CD4-positive, alpha-beta T cell treated with Interleukin-4 for 4 hours (primary cell): ENCODE measurements at places on chromosomes 6 and 20.
A peak's percentile ranks its signal among the peaks of the same experiment; 100 is the strongest.

GRCh38 chr6:85473748-85474147, 23.9 kb downstream of the NT5E start:
- no peak for DNase-seq

- no peak for DNase-seq
Observed at GRCh38 chr6:13027207-13027606, 301.1 kb downstream of the TBC1D7 start.

DNA sequence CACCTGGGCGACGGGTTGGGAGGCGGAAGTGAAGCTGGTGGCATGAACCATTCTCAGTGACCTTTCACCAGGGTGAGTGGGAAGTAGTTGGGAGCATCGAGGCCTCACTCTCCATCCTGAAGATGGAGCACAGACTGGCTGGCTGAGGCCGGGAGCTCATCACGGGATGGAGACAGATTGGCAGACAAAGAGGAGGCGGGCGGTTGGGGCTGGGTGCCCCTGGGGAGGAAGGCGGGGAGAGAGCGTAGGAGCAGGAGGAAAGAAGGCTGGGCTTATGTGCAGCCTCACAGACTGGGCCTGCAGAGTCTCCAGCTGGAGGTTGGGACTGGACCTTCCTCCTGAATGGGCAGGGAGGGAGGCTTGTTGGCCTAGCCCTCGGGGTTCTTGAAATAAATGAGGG, 44.2 kb upstream of the SCRT2 start:
- no peak for DNase-seq

DNA sequence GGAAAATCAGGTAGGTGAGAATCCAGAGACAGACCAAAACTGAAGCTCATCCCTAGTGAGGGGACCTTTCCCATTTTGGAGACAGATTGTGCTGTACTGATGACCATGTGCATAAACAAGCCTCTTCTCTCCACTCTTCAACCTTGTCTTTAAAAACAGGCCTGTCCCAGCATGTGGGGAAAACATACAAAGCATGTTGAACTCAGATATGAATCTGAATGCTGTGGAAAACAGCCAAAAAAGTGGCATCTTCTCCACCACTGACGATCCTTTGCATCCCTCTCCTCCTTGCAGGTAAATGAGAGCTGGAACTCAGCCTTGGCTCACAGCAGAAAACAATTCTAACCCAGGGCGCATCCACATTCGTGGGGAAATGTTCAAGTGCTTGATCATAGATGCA, 123.7 kb upstream of the FOXQ1 start:
- DNase-seq: no peak

- no peak for DNase-seq
Observed at GRCh38 chr20:32484225-32484957, 100.7 kb downstream of the NOL4L start.

DNA sequence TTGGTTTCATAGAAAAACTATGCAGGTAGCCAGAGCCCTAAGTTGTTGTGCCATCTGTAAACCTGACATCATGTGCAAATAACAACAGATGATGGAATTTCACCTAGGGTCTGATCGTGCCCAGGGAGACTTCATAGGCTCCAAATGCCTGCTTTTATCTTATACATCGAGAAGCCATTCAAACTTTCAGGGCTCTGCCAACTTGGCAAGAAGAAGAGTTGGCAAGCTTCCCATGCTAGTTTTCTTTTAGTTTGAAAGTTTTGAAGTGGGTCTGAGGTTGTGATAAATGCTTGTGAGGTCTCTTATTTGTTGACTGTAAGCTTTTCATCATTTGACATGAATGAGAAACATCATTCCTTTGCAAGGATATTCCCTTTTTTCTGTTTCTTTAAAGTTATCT, 175.4 kb upstream of the FLRT3 start:
- no peak for DNase-seq

DNA sequence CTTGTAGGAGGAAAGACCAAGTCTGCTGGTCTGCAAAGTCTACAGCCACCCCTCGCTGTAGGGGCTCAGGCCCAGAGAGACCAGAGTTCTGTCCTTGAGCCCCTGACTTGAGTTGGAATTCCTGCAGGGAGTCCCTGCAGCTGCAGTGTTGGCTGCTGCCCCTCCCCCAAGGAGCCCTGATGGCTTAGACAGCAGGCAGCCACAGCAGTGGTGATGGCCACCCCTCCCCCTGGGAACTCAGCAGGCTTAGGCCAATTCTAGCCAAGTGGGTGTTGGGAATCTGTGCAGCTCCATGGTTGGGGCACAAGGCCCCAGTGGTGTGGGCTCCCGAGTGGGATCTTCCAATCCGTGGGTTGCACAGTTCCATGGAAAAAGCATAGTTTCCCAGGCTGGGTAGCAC, 345.4 kb downstream of the CD109 start:
- no peak for DNase-seq

DNA sequence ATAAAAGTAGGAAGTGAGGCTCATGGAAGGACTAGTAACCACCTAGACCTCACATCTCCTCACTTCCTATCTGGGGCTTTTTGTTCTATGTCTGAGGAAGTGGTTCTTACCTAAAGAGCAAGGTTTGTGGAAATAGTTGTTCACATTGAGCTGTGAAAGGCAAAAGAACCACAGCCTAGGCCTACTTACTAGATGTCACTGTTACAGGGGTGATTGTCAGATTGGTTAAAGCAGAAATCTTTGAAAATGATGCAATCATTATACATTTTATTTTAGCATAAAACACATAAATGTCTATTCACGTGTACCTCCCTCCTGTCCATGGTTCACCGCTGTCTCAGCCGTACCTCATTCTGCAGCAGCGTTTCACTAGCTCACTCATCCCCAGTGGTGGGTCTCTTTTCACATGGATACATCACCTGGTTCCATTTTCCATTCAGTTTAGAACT, 268.8 kb downstream of the TMEM242 start:
- peak; percentile 71 for DNase-seq

- DNase-seq: no peak
Observed at GRCh38 chr6:168270274-168271172, 49.1 kb downstream of the DACT2 start.

- no peak for DNase-seq
Observed at GRCh38 chr20:63196768-63197470, 19.0 kb downstream of the YTHDF1 start.

DNA sequence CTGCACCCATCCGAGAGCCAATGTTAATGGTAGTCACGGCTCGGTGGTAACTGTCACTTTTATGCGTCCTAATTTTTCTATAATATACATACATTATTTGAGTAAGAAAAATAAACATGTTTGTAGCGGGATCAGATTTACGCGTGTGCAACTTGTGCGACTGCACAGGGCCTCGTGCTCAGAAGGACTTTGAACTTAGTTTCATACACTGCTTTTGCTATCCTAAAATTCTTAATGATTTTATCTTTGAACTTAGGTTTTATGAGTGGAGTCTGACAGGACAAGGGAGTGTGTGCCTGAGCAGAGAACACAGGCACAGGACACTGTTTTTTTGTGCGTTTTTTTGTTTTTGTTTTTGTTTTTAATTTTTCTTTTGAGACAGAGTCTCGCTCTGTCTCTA, 189.7 kb downstream of the NFATC2 start:
- no peak for DNase-seq

DNA sequence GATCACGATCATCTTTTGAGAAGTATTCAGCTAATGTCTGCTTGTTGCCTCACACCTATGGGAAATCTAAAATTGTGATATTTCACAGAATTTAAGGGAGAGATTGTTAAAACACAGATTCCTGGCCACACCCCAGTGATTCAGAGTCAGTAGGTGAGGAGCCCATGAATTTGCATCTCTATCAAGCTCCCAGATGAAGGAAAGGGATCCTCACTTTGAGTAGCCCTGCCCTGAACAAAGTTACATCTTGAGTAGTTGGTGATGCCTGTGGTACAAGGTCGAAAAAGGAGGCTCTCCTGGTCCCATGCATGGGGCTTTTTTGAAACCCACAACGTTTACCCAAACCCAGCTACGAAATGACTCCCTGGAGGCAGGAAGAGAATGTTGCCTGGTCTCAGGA, 79.5 kb downstream of the PAK5 start:
- DNase-seq: no peak

- no peak for DNase-seq
Observed at GRCh38 chr20:2747676-2748235, 52.7 kb downstream of the CPXM1 start.

DNA sequence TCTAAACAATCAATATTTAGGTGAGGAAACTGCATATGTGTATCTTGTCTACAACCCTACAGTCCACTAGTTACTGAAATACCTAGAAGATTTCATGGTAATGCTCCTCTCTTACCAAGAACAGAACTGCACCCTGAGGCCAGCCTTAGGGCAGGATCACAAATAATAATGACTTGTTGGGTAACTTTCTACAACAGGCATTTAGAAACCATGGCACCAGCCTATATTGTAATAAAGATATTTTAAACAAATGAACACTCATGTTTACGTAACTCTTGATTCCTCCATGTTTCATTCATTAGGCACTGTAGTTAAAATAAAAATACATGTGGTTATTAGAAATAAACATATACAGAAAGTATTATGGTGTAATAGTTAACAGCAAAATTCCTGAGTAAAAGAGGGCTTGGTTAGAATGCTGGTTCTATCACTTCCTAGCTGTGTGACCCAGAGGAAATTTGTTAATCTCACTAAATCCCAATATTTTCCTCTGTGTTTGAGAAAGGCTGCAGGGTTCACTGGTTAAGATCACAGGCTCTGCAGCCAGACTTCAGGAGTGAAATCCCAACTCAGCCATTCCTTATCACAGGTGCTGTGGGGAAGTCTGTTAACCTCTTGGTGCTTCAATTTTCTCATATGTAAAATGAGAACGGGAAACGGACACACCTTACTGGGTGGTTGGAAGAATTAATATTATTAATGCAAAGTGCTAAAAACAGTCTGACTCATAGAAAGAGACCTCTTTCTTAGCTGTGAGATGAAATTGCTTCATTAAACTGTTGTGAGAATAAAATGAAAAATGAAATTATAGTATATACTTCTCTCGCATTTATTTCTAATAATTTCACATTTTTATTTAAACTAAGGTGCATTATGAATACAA, 8.5 kb downstream of the HMGN3 start:
- DNase-seq: no peak
